ENCODE measurements at places on chromosomes 12 and 14.

DNA sequence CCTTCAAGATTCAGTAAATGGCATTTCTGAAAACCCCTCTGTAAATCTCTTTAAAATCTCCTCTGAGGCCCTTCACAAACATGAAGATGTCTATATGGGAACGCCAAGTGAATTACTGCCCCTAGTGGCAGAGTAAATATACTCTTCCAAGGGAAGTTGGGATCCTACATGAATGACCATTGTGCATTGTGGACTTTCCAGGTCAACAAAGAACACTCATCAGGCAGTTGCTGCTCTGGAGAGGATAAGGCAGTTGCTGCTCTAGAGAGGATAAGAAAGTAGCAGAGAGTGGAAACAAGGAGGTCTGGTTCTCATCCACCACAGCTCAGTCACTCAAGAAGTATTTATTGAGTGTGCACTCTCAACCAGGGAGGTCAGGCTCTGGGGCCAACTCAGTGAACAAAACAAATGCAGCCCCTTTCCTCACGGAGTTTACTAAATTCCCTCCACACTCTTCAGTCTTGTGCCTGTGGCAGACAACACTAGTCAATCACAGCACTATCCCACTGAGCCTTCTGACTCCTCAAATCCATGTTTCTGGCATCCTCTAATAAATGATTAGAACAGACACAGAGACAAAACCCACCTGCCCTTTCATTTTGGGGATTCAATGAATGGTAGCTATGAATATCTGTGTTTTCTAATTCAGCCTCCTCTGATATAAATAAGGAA lies 52.9 kb downstream of the SVOP start:
- DNase-seq = no peak

DNA sequence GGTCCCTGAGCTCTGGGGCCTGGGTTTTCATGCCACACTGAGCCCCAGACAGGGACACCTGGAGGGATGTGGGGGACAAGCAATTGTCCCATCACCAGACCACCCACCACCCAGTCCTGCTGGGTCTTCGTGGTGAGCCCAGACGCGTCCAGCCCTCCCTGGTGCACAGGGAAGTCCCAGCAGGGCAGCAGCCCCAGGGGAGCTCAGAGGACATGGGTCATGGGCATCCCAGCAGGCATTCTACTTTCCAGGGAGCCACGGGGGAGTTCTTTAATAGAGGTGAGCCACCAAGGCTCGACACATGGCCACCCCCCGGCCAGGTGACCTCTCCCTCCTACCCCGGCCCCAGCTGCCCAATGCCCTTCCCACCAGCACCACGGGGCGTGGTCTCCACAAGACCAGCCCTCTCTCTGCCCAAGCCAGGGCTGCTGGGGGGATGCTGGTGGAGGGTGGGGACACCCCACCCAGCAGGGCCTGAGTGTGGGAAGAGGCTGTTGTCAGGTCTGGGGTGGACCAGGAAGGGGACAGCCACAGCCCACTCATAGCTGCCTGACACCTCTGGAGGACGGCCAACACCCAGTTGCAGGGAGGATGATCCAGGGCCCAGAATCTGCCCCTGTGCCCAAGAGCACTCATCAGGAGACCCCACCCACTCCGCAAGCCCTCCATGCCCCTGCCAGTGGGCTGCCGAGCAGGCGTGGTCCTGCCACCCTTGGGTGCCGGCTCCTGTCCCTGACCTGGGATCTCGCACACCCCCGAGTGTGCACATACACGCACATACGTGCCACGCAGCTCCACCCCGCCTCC lies 14.1 kb downstream of the AKT1 start:
- DNase-seq = no peak

- DNase-seq = no peak
Observed at GRCh38 chr14:32142341-32142740, 59.5 kb upstream of the RNU6-7 start.

- peak; percentile 32 for DNase-seq
Observed at GRCh38 chr12:53006810-53007309, 604 bp downstream of the EIF4B start.

GRCh38 chr12:71954861-71955260 lies 16.2 kb downstream of the TPH2 start:
- no peak for DNase-seq

DNA sequence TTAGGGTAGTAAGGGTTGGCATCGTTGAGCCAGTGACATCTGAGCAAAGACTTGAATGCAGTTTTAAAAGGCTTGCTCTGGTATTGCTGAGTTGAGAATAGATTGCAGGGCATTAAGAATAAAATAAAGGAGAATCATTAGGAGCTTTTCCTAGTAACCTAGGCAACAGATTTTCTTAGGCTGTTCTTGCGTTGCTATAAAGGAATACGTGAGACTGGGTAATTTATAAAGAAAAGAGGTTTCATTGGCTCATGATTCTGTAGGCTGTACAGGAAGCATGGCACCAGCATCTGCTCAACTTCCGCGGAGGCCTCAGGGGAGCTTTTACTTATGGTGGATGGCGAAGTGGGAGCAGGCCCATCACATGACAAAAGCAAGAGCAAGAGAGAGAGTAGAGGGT lies 97.4 kb downstream of the RAD51B start:
- no peak for DNase-seq
